ENCODE measurements at places on chromosomes 4 and X.

DNA sequence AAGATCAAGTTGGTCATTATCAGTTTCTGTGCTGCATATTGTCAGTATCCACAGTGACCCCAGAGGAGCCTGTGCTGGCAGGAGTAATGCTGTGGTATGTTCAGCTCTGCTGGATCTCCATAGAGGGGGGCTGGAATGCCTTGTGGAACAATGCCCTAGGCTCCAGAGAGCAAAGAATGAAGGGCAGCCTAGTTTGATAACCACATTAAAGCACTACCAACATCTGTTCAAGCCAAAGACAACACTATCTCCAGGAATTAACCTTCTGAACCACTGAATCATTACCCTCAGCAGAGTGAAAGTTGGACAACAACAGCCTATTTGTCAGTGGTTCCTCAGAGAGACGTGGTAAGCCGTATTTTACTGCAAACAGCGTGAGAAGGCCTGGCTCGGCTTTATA is 192.3 kb upstream of the CXorf66 start:
- DNase-seq = no peak

DNA sequence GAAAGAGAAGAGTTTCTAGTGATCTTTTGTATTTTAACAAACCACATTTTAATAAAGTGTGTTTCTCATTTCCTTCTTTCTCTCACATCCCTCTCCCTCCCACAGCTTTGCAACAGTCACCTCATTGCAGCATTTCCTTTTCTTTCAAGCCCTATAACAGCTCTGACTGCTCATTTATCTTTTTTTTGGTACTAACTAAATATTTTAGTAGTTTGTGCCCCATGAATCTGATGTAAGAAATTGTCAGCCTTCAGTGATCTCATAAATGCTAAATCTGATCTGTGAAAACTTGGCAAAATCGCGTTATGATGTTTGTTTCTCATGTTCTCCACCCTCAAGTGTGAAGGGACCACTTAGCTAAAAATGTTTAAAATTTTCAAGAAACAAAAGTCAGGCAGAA is 258.5 kb upstream of the SLIT2 start:
- DNase-seq = peak; percentile 7

- DNase-seq = no peak
Observed at GRCh38 chr4:77269505-77269904, 112.5 kb downstream of the CCNG2 start.

- no peak for DNase-seq
Observed at GRCh38 chr4:153448003-153448731, 18.0 kb upstream of the TMEM131L start.

- no peak for DNase-seq
Observed at GRCh38 chrX:45783002-45783401, 582.3 kb upstream of the DIPK2B start.

- peak; percentile 61 for DNase-seq
Observed at GRCh38 chr4:11471618-11472017, 42.9 kb upstream of the HS3ST1 start.

DNA sequence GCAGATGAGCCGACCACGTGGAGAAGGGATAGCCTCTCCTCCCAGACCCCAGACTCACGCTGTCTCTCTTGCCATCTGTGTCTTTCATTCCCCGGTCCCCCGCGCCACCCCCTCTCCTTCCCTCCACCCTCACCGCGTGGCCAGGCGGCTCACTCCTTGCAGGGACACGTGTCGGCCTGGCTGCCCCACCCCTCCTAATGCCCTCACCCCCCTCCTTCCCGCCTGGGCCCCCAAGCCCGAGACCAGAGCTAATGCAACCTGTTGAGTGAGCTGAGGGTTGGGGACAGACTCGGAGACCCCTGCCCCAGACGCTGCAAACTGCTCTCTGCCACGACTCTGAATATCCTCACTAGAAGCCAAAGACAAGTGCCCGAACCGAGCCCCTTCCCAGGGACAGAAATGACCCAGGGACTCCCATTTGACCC is 1.8 kb downstream of the SLC38A5 start:
- DNase-seq = no peak

DNA sequence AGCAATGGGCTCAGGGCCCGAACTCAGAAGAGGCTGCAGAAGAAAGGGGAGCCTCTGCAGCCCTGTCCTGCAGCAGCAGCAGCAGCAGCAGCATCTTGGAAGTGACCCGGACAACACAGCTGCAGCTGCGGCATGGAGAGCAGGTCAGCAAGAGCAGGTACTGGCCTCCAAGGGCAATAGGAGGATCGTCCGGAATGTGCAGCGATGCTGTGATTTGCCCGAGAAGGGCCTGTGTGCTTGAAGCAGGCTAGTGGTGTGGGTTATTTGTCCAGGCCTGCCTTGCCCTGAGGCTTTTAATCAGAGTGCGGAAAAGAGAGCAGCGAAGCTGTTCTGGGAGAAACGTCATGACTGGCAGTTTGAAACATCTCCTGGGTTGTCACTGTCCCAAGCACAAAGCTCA is 126.0 kb downstream of the F11 start:
- DNase-seq = no peak

GRCh38 chr4:57425610-57426009 is 315.4 kb upstream of the IGFBP7 start:
- DNase-seq = no peak

- no peak for DNase-seq
Observed at GRCh38 chrX:129825746-129826505, 17.8 kb downstream of the ZDHHC9 start.

GRCh38 chrX:11768039-11768438 is 10.0 kb downstream of the MSL3 start:
- peak; percentile 8 for DNase-seq

DNA sequence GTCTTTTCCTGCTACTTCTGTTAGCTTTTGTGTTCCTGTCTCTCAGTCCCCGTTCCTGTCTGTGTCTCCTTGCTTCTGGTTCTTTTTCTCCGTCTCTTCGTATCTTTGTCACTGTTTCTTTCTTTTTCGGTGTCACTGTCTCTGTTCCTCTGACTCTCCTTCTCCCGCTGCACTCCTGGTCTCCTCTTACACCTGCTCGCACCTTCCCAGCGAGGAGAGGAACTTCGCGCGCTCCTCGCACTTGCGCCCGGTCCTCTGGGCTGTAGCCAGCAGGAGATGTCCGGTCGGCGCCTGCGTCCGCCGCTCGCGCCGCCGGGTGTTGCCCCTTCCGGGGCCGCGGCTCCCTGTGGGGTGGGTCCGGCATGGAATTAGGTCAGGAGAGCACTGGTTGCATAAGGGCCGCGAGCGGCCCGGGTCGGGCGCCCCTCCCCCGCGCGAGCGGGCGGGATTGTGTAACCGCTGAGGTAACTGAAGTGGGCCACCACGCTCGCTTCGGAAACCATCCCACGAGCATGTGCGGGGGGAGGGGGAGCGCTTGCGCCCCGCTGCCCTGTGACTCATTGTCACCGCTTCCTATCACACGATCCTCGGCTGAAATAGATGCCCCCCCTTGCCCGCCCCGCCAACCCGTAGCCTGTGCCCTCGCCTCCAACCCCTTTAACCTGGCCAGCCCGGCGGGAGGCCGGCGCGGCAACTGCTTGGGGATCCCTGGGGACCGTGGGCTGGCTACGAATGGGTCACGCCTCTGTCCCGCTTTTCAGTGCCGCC is 1.6 kb downstream of the LONRF3 start:
- peak; percentile 83 for DNase-seq

DNA sequence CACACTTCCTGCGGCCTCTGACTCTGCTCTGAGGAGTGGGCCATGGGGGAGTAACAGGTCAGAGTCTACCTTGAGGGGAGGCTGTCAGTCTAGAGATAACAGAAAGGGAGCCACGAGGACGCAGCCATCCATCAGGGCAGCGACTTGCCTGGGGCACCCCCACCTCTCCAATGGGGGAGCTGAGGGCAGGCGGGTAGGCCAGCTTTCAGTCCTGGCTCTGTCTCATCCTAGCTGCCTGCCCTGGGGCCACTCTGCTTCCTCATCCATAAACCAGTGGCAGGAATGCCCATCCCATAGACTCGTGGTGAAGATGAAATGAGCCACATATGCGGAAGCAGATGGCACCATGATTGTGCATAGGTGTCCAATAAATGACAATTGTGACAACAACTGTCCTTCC is 13.2 kb downstream of the MAGED2 start:
- DNase-seq = no peak

- no peak for DNase-seq
Observed at GRCh38 chr4:7417639-7418038, 17.1 kb downstream of the PSAPL1 start.

- DNase-seq = no peak
Observed at GRCh38 chr4:83906561-83906960, 370.7 kb downstream of the GPAT3 start.

DNA sequence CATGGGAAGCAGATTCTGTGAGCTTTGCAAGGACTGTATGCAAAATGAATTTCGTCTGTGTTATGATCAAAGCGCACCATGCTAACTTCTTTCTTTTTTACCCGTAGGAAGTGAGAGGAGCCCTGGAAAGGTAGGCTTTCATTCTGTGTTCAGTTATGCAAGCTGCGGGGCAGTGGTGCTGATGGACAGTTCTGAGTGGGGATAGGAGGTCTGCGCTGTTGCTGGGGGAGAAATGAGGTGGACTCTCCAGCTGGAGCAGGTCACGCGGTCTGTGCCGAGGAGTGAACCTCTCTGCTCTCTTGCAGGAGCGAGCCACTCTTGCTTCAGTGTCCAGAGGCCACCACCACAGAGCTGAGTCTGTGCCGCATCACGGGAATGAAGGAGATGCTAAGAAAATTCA is 4.5 kb downstream of the TRIML1 start:
- no peak for DNase-seq

GRCh38 chr4:54745031-54745770 is 87.4 kb downstream of the KIT start:
- no peak for DNase-seq

GRCh38 chrX:109600237-109600651 is 24.7 kb downstream of the KCNE5 start:
- peak; percentile 9 for DNase-seq

DNA sequence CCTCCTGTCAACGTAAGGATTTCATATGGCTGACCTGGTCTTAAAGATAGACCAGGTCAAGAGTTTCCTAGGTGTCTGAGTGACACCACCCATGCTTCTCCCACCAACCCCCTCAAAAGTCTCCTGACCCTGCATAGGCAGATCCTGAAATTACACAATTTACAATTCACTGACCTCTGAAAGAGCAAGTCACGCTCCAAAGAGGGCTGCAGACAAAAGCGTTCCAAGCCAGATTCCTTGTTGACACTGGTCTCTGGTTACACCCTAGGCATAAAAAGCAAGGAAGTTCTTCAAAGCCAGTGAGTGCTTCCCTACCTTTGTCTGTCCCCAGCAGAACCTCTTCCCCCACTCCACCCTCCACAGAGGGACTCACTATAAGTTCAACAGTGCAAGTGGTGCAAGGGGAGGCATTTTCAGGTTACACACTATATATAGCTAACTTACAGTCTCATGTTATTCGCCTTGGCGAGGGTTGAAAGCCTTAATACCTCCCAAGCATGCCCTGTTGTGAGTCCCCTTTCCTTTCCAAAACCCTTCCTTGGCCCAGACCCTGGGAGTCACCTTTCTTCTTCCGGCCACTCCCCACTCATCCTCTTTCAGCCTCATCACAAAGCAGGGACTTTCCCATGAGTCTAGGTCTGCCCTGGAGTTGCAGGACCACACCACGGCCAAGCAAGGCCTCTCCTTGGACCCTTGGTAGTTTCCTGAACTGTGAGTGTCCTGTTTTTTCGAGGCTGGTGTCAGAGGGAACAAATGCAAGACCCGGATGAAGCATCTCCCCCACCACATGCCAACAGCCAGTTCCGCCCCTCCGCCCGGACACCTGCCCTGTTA is 58.0 kb upstream of the KLF3 start:
- DNase-seq = no peak

Measured in inflammatory macrophage treated with lipopolysaccharide for 1 hour (primary cell).